ENCODE measurements at places on chromosomes 12 and 14.

DNA sequence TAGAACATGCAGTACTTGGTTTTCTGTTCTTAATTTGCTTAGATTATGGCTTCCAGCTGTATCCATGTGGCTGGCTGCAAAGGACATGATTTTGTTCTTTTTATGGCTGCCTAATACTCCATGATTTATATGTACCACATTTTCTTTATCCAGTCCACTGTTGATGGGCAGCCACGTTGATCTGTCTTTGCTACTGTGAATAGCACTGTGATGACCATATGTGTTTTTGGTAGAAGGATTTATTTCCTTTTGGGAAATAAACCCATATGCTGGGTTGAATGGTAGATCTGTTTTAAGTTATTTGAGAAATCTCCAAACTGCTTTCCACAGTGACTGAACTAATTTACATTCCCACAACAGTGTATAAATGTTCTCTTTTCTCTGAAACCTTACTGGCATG lies 86.2 kb upstream of the FERMT2 start:
- DNase-seq = no peak

- peak; percentile 89 for DNase-seq
Observed at GRCh38 chr12:77685112-77685511, 145.6 kb upstream of the NAV3 start.

DNA sequence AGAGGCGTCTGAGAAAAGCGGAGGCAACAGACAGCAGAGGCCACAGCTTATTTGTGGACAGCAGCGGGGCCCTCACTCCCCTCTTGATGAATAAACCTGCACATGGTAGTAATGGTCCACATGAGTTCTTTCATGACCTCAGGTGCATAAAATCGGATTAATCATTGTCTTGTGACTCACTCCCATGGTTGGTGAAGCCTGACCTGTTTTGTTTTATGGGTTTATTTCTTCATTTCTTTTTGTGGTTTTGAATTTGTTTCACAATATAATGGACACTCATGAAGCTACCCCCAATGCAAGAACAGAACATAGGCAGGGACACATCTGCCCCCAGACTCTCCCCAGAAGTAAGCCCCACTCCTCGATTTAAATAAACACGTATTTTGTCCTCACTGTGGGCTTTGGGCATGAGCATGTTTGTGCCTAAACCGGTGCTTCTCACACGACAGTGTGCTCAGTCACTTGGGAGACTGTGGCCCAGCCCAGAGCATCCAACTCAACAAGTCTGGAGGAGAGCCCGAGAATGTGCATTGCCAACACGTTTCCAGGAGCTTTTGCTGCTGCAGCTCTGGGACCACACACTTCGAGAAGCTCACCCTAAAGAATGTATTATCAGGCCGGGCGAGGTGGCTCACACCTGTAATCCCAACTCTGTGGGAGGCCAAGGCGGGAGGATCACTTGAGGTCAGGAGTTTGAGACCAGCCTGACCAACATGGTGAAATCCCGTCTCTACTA lies 116.1 kb downstream of the SCARB1 start:
- DNase-seq = no peak

GRCh38 chr14:98977451-98977850 lies 294.5 kb downstream of the BCL11B start:
- DNase-seq = no peak

- DNase-seq = no peak
Observed at GRCh38 chr12:49309386-49309785, 13.7 kb upstream of the TROAP start.

DNA sequence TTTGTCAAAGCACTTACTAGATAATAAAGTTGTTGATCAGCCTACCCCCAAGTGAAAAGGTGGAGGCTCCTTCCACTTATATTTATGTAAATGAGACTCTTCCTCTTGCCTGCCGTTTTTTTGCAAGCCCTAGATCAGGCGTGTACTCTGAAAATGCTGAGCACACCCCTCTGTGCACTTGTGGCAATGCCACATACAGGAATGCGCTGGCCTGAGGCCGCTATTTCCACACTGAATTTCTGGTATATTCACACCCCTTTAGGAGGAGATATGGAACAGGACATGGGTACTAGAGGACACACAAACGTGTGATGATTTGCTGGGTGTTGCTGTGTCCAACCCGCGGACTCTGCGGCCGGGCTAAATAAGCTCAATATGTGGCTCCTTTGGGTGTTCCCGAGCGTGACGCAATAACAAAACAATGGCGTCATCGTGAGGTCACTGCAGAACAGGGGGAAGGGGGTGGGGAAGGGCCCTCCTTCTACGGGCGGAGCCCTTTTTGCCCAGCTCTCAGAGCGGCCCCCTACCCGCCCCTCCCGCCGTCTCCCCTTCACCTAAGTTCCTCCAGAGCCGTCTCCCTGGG lies 554 bp upstream of the TSPAN31 start:
- DNase-seq = no peak

DNA sequence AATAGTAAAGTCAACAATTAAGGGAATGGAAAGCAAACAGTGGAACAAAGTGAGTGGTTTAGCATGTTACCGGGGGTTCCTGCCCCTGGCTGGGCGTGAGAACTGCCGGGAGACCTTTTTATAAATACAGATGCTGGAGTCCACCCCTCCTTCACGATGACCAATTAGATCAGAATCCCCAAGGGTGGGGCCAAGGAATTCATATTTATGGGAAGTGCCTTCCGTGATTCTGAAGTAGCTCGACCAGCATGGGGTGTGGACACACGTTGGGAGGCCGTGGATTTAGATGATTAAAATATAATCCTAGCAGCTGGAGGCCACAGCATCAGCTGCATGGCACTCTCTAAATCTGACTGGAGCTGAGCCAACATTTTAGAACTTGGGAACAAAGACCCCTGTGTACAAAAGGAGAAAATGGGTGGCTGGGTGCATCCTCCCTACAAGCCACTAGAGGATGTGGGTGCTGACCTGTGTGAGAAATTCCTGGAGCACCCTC lies 87.9 kb downstream of the SRRM4 start:
- no peak for DNase-seq

DNA sequence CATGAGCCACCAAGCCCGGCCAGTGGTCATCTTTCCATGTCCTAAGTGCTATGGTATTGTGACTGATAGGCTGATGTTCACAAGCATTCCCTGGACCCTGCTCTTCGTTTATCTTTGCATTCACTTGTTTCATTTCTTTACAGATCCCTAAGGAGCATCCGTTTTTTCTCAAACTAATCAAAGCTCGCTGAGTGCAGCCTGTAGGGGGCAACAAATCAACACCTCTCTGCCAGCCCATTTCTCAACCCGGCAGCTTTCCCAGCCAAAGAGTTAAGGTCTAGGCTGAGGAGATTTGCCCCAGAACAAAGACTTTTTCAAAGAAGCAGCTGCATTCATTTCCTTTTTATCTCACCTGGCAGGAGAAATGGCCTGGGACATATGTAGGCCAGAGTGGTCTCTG lies 12.1 kb downstream of the SIRT4 start:
- no peak for DNase-seq

DNA sequence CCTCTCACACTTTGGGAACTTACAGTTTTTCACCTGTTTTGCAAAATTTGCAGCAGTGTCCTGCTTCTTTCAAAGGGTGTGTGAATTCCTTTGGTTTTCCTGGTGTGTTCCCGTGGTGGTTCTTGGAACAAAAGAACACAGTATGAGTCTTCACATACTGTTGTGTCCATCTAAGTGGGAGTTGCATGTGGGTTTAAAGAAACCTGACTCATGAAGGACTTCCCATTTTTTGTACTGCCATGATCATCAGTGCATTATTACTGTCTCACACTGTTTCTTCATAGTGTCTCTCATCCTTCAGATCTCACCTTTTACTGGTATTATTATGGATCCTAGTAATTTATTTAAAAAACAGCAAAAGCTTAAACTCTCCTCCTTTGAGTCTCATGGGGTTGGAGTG lies 3.8 kb upstream of the GZMH start:
- no peak for DNase-seq

Measured in Ammon's horn (tissue), 1 donor.